ENCODE measurements at places on chromosomes 4 and X.

GRCh38 chrX:55787063-55787462, 69.5 kb downstream of the RRAGB start:
- no peak for DNase-seq

GRCh38 chr4:3481113-3481531, 18.0 kb downstream of the DOK7 start:
- DNase-seq, result no peak

GRCh38 chr4:173009129-173009823, 159.3 kb upstream of the GALNT7 start:
- DNase-seq, result no peak

DNA sequence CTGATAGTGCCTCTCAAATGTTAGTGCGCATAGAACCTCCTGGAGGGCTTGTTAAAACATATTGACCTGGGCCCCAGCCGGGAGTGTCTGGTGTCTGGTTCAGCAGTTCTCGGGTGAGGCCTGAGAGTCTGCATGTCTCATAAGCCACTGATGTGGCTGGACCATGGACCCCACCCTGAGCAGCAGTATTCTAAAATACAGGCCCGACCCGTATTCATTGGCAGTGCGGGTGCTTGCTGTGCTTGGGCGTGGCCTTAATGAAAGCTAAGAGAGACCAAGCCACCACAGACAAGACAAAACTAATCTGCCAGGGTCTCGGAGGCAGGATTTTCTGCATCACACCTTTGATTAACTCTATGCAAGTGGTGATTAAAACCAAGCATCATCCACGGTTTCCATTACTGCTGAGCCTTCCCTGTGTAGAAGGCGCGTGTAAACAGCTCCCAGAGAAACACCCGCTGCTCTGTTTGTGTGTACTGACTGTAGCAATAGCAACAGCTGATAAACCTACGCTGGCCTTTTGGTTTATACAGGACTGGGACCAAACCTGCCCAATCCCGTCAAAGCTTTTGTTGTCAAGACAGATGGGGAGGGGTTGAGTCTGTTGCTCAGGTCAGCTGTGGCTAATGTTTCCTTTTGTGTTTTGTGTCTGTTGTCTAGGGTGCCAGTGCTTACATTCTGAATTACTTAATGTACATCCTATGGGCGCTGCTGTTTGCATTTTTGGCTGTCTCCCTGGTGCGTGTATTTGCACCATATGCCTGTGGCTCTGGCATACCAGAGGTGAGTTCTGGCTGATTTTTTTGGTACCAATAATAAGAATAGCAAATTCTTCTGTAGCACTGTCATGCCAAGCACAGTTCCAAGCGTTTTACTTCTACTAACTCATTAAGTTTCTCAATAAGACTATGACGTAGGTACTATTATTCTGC, 40.8 kb downstream of the CLCN4 start:
- DNase-seq, result no peak

GRCh38 chr4:52105276-52105675, 54.2 kb downstream of the SPATA18 start:
- no peak for DNase-seq

GRCh38 chrX:12360986-12361598, 222.8 kb downstream of the FRMPD4 start:
- no peak for DNase-seq

DNA sequence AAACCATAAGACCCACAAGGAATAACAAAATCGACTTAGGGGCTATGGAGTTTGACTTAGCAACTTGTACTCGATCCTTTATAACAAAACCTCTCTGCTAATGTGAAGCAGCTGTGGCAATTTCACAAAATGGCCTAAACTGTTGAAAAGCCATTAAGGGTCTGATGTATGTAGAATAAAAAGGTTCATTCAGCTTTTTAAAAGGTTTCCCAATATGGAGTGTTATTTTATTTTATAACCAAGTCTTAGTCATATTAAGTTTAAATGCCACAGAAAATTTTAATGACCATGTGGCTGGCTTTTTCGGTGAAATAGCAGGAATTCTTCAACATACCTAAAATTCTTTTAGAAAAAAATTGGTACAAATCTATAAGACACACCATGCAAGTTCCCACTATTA, 291.8 kb upstream of the HAND2 start:
- DNase-seq, result no peak
